ENCODE measurements at places on chromosomes 3 and 15. TPM values are rescaled to one million over a fixed set of nuclear protein-coding genes. Genes with fewer than 3 reads are reported as not detected.

DNA sequence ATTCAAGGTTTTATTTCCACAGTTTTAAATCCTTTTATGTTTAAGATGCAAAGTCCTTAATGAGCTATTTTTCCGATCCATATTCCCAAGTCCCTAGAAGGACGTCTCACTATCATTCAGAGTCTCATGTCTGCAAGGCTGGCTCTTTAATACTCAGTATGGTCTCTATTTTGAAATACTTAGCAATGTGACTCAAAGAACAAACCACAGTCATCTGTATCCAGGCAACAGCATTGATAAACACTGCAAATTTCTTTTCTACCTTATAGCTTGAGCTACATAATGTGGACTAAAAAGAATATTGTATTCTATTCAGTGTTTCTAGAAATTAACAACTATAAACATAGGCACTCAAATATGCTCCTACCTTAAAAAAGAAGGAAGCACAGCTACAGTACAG is 588.3 kb upstream of the NAALADL2 start:
- no peak for DNase-seq

- no peak for DNase-seq
Measured at GRCh38 chr3:192867645-192868044, 50.0 kb downstream of the MB21D2 start.

- DNase-seq = no peak
Measured at GRCh38 chr15:58451826-58452225, 20.0 kb downstream of the LIPC start.

DNA sequence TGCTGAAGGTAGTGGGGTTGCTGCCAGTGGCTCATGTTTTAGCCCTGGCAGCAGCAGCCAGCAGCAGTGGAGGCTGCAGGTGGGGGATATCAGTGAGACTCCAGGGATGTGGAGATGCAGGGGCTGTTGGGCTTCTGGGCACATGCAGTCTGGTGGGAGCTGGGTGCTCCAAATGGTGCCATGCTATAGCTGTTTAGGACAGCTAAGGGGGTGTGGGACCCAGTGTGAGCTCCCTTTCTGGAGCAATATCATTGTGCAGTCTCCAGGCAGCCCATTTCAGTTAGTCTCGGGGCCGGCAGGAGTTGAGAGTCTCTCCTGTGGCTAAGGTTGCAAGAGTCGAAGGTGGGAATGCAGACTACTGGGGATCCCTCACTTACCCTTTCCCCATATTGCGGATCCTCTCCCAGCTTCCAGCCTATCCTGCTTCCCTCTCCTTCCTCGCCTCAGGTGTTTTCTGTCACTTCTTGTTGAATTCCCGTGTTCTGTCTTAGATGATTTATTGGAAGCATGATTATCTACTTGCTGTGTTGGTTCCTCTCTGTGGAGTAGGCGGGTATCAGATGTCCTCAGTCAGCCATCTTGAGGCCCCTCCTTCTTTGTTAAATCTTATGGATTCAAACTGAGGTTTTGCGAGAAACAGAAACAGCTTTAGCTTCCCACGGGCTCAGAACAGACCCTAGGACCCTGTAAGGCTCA is 112.0 kb downstream of the FAM43A start:
- no peak for DNase-seq

- no peak for DNase-seq
Measured at GRCh38 chr3:69647511-69648110, 91.7 kb upstream of the MITF start.

GRCh38 chr15:63008333-63009049 is 34.1 kb upstream of the TPM1 start:
- no peak for DNase-seq

GRCh38 chr15:69433831-69434230 is 18.8 kb upstream of the RPLP1 start:
- DNase-seq = no peak

- DNase-seq = peak; percentile 6
Measured at GRCh38 chr15:25501828-25502446, 63.1 kb upstream of the UBE3A start.

- peak; percentile 15 for DNase-seq
Measured at GRCh38 chr3:120742849-120743365, 363 bp downstream of the GTF2E1 start.

DNA sequence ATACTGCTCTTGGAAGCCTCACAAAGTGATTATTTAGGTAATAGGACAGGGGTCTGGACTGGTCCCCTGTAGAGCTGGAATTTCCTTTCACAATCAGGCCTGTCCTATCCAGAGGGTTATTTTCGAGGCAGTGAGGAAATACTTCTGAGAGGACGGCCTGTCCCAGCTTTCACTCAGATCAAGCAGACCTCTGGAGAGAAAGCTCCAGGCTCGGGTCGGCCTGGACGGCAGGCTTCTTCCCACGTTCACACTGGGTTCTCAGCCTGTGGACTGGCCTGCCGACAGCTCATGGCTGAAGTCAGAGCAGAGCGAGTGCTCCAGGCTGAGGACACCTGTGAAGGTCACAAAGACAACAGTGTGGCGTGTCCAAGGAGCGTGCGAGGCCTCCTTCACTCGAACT is 405.3 kb downstream of the VPS13C start:
- no peak for DNase-seq

DNA sequence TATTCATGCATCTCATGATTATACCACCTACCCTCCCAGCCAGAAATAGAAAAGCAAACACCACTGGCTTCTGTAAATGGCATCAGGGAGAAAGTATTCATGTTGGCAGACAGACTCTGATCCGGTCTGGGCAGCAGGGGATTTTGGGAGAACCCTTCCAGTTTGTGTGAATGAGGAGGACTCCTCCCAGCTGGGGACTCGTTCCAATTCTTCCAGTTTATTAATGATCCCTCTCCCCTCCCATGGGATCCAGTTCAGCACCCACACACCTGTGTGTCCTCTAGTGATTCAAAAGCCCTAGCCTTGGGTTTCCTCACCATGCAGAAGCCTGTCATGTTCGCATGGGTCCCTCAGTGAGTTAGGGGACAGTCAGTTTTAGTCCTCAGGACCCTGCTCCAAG is 110.9 kb downstream of the IQSEC1 start:
- no peak for DNase-seq

DNA sequence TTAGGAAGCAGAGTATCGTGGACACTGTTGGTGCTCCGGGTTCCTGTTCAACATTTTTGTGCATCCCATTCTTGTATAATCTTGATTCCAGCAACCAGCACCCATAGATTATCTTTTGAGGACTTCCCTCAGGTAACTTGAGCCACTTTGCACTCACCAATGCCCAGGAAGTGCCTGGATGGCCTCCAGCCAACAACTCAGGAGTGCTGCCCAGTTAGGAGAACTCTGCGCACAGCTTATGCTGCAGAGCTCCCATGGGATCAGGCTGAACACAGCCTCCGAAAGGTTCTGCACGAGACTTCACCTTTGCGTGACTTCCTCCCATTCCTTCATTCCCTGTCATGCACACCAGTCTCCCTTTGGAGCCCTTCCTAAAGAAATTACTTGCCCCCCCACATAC is 64.3 kb upstream of the LRRN1 start:
- DNase-seq = no peak

- DNase-seq = peak; percentile 89
Measured at GRCh38 chr3:195015021-195015420, 255.9 kb downstream of the XXYLT1 start.

DNA sequence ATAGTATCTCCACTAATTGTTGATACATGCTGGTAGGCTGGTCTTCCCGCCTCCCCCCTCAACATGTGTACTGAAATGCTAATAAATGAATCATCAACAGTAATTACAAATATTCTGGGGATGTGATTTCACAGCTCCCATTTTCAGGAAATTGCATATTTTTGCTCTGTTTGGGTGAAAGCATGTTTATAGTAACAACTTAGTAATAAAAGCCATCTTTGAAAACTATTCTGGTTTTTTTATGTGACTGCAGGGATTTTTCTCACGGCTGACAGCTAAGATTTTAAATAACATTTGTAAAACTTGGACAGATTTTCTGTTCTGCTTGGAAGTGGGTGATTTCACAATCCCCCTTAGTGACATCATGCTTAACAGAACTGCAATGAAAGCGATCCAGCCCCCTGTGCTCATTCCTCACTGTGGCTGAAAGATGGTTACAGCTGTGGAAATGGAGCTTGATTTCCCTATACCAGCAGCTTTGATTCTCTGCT is 25.6 kb upstream of the FAM174B start:
- no peak for DNase-seq

- no peak for DNase-seq
Measured at GRCh38 chr15:51924156-51925068, 47.2 kb downstream of the LEO1 start.

DNA sequence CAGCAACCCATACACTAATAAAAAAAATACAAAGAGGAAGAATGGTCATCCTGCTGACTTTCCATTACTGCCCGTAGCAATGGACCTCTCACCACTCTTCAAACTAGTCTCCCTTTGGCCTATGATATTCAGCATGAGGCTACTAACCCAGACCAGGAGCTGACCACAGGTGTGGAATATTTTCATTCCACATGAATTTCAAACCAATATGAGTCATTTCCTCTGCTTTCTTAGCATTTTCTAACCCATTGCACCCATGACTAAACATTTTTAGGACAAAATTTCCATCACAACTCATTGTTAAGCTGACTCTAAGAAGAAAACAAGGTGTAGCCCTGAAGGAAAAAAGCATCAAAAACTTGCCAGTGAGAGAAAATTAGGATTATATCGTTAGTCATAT is 34.0 kb upstream of the ZPLD1 start:
- DNase-seq = peak; percentile 89

DNA sequence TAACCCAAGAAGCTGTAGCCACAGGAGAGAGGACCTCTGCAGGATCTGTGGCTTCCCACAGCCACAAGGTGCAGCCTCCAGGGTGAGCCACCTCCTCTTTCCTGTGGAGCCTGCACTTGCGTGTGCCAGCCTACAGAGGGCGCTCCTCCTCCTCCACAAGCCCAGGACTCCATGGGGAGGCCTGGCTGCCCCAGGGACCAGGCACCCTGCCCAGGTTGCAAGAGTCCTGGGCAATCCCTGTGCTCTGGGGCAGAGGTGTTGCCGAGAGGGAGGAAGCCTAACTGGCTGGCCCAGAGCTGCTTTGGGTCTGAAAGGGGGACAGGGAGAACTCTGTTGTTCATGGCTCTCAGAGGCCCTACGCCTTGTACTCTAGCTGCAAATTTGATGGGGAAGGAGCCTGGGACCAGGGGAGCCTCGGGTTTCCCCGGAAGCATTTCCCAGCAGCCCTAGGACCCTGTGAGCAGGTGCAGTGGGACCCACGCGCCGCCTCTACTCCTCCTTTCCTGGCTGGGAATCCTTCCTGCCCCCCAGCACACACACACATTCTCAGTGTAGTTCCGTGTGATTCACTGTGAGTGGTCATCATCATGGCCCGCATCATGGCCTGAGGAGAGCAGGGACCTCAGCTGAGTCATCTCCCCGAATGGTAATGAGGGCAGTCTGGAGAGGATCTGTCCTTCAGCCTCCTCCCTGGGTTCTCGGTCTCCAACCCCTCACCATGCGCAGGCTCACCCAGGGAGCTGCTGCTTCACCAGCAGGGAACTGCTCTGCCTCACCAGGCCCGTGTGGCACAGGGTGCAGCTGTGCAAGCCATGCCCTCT is 24.3 kb downstream of the TBC1D21 start:
- peak; percentile 91 for DNase-seq

- DNase-seq = peak; percentile 77
Measured at GRCh38 chr15:99708563-99708962, 24.7 kb downstream of the LYSMD4 start.

- peak; percentile 4 for DNase-seq
Measured at GRCh38 chr3:43674345-43675085, 16.2 kb upstream of the ABHD5 start.

- no peak for DNase-seq
Measured at GRCh38 chr3:47012342-47013230, 33.1 kb downstream of the NBEAL2 start.

The CDC25A gene
- 21.1 TPM for total RNA-seq

The POU1F1 gene
- not detected for total RNA-seq

The CHL1 gene
- total RNA-seq = not detected

The IQCF5 gene
- not detected for total RNA-seq

The BCL2A1 gene
- total RNA-seq = not detected

The ZKSCAN7 gene
- not detected for total RNA-seq

The CASR gene
- total RNA-seq = not detected

The NEO1 gene
- 7.3 TPM for total RNA-seq

The FSD2 gene
- not detected for total RNA-seq

The CFAP100 gene
- not detected for total RNA-seq

The SLC12A1 gene
- total RNA-seq = not detected

The STAB1 gene
- total RNA-seq = 0.12 TPM

Data from A172 (cell line).